Activated CD8-positive, alpha-beta T cell treated with anti-CD3 and anti-CD28 coated beads, Interleukin-2, amount 10 ng/mL, durations not matched to agents 7 days and 5 days (primary cell): ENCODE measurements at places on chromosomes 7 and 10. TPM values are rescaled to one million over a fixed set of nuclear protein-coding genes. Genes with fewer than 3 reads are reported as not detected.

KLF6 gene
- total RNA-seq, result 215 TPM

DNA sequence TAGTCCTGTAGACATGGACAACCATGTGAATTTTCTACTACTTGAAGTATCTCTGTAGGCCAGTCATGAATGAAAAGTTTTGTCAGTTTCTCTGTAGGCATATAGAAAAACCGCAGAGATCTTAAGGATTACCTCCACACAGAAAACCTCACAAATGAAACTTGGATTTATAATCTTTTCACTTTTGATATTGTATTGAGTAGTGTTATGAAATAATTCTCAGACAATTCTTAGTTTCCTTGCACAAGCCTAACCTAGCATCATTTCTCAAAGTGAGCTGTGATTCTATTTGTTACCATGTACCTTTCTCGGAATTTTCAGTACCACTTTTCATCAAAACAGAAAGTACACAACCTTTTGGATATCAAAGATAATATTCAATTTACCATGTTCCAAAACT lies 51.4 kb upstream of the OIT3 start:
- no peaks in the 10 kb centered on the region for H3K4me1 ChIP-seq
- no peak overlapping the region for H3K4me3 ChIP-seq
- H3K27me3 ChIP-seq, result no peaks in the 10 kb centered on the region
- no peak for DNase-seq
- no peaks in the 10 kb centered on the region for H3K36me3 ChIP-seq
- no peak overlapping the region for H3K27ac ChIP-seq

DNA sequence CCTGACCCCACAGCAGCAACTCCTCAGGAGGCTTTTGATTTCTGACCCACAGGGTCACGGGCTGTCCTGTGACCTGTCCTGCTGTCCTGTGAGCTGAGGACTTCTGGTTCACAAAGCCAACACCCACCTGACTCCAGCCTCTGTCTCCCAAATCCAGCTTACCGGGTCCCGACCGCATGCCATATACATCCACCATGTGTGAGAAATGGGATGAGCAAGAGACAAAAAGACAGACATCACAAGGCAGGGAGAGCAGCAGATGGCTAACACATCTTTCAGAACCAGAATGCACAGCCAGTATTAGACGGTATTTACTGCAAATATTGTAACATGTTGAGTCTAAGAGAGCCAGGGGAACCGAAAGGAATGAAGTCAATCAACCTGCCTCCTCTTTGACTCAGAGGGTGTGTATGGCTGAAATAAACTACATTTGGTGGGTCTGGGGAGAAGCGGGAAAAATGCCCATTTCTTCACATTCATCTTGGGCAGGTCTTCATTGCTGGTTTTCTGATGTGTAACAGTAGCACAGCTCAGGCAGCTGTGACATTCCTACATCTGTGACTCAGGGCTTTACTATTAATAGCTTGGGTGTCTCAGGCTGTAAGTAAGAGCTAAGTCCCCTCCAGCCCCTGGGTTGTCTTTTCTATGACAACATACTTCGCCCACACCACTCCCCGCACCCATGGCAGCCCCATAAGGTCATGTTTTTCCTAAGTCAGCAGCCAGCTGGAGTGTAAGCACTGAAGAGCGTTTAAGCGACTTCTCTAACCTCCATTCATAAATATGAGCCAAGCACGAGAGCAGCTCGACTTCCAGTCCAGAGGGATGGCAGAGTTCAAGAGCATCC lies 25.0 kb downstream of the ABLIM1 start:
- H3K27me3 ChIP-seq, result peaks cover 45% of the 10 kb centered on the region
- peaks cover 16% of the 10 kb centered on the region for H3K4me1 ChIP-seq
- DNase-seq, result no peak
- H3K36me3 ChIP-seq, result no peaks in the 10 kb centered on the region
- H3K27ac ChIP-seq, result no peak overlapping the region
- no peak overlapping the region for H3K4me3 ChIP-seq

GRCh38 chr10:112981553-112981952 lies 31.5 kb downstream of the TCF7L2 start:
- DNase-seq, result peak; percentile 53
- H3K27me3 ChIP-seq, result peaks cover 64% of the 10 kb centered on the region
- no peaks in the 10 kb centered on the region for H3K36me3 ChIP-seq
- peaks cover 19% of the 10 kb centered on the region for H3K4me1 ChIP-seq
- no peak overlapping the region for H3K4me3 ChIP-seq
- peak overlapping the region; percentile 17 for H3K27ac ChIP-seq

ACSL5 gene
- total RNA-seq, result 50.7 TPM

- no peak overlapping the region for H3K27ac ChIP-seq
- no peak for DNase-seq
- no peak overlapping the region for H3K4me3 ChIP-seq
- H3K36me3 ChIP-seq, result no peaks in the 10 kb centered on the region
These were observed 7.9 kb downstream of the TUBAL3 start for GRCh38 chr10:5396556-5397300.

- DNase-seq, result no peak
- no peak overlapping the region for H3K4me3 ChIP-seq
- H3K27ac ChIP-seq, result no peak overlapping the region
- peaks cover 5% of the 10 kb centered on the region for H3K4me1 ChIP-seq
- H3K36me3 ChIP-seq, result peaks cover 9% of the 10 kb centered on the region
These were observed 34.3 kb downstream of the SGPL1 start for GRCh38 chr10:70850097-70850496.

UPP1 gene
- 60.7 TPM for total RNA-seq
